ENCODE measurements at places on chromosomes 13 and 19.

DNA sequence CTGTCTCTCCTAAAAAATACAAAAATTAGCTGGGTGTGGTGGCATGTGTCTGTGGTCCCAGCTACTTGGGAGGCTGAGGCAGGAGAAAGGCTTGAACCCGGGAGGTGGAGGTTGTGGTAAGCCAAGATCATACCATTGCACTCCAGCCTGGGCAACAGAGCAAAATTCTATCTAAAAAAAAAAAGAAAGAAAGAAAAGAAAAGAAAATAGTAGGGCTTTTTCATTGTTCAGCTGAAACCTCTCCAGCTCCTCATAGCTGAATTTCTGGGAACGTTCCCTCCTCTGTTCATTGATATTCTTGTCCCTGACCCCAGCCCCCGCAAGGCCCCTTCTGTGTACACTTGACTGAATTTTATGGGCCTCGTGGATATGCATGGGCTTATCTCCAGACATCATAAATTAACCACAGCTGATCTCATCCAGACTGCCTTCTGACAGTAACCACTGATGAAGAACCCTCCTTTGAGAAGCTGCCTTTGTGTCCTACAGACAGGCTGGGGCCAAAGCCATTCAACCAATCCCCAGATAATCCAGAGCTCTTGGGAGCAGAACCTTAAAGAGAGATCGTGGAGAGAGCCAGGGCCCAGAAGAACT, at the start of gene ELSPBP1:
Gene ELSPBP1, plus strand, starts transcription at position 424 of the 594 bp plus-strand sequence. CDS start 14,036 bp downstream, outside the sequence.
- DNase-seq: no peak

- no peak for DNase-seq
Observed at GRCh38 chr13:59012731-59013130, 1151.0 kb downstream of the DIAPH3 start.

GRCh38 chr13:42728507-42729180, 52.7 kb upstream of the FAM216B start:
- DNase-seq: no peak

DNA sequence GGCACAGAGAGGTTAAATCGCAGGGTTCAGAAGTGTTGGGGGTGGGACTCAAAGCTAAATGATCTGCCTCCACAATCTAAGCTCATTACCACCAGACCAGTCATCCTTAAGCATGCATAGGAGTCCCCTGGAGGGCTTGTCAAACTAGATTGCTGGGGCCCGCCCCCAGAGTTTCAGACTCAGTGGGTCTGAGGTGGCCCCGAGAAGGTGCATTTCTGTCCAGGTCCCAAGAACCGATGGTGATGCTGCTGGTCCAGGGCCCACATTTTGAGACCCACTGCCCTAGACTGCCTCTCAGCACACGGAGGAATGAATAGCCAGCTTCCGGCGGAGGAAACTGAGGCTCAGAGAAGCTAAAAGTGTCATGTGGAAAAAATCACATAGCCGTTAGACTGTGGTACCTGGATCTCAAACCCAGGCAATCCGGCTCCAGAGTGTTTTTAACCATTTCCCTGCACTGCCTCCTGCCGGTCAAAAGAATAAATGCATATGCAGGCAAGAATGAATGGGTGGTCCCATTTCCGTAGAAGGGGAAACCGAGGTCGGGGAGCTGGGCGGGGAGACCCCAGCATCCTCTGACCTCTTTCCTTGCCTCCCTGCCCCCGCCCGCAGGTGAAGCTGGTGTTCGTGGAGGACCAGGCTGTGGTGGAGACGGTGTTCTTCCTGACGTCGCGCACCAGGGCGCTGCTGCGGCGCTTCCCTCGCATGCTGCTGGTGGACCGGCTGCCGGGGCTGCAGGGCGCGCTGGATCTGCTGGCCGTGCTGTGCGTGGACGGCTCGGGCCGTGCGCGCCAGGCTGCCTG, 23.8 kb downstream of the ZSWIM9 start:
- DNase-seq: no peak

- DNase-seq: no peak
Observed at GRCh38 chr13:60411983-60412382, 15.0 kb downstream of the TDRD3 start.
